Kasumi-1 (cell line): ENCODE measurements at places on chromosomes 1 and 21.

DNA sequence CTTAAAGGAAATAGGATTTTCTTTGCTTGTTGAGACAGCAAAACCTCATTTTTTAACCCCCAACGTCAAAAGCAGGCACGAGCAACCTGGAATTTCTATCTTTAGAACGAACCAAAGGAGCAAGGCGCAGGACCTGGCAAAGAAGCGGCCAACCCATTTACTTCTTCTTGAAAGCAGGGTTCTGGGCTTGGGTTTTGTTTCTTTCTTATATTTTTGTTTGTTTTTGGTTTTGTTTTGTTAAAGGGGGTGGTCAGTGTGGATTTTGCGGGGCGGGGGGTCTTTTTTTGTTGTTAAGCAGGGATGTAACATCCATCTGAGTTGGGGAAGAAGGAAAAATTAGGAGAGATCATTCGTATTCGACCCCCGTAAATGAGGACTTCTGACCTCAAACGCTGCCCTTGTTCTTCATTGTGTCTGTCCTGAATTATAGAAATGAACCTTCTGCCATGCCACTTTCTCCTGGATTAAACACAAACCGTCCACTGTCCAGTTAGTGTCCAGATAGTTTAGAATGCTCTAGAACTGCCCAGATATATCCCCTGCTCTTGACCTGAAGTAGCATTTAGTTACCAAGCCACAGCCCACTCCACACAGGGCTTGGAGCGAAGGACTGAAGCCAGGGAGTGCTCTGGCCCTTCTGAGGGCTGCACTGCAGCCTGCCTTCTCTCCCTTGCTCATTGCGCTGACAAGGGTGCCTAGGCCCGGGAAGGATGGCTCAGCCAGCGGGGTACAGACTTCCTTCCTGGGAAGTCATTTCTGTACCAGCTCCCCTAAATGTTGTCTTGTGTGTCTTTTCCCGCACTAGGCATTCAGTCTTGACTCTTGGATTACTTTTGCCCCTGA, 909 bp upstream of the APP start:
- DNase-seq = peak; percentile 65

DNA sequence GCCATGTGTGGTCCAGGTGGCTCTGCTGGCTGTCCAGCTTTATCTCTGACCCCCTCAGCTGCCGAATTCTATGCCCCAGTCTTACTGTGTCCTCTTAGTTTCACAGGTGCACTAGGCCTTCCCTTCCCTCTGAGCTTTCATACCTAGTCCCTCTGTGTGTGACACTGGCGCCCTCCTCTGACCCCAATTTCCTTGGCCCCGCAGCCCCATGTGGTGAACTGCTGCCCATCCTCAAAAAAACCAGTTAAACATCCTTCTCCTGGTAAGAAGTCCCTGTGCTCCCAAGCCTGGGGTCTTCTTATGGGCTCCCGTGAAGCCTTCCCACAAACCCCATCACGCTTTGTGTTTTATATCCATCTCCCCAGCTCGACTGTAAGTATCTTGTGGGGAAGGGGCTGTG, 93.9 kb upstream of the TSPAN2 start:
- DNase-seq = no peak

GRCh38 chr21:35643176-35643575, 417.1 kb downstream of the SETD4 start:
- DNase-seq = no peak

- DNase-seq = no peak
These were observed 155.9 kb downstream of the ELAVL4 start for GRCh38 chr1:50264590-50264989.

DNA sequence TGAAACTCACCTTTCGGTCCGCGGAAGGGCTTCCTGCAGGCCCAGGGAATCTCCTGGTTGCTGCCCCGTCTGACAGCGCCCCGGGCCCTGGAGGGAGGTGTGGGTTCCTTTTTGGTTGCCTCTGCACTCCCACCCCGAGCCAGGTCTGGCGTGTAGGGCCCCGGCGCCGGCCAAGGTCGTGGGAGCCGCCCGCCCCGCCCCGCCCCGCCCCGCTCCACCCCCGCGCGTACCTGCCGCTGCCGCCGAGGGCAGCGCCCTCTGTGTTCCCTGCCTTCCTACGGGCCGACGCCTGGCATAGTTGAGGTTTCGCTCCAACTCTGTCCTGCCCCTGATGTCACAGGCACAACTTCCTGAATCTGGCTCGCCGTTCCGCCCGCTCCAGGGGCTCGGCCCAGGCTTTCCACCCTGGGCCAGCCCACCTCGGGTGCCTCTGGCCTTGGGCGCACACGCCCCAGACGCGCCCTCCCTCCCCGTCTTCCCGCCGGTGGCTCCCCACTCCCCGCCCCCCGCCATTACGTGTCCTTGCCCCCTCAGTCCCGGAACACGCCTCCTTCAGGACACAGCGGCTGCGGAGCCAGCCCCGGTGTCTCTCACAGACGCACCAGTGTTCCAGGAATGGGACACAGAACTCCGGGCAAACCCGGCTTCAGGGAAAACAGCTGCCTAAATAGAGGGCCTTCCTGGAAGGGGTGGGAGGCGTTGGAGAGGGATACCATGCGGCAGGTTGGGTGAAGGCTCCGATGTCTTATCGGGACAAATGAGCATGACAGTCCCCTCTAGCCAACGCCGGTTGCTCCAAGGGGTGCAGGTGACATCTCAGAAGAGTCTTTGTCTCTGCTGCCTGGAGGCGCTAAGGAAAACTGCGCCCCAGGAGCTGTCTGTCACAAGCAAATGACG, at the start of gene KIAA0040:
TSS of gene KIAA0040 (minus strand) at position 147 of the 897 bp plus-strand sequence. CDS start 31,763 bp downstream, outside the sequence.
- DNase-seq = no peak

- no peak for DNase-seq
These were observed 1.3 kb downstream of the PLA2G2E start for GRCh38 chr1:19922015-19922688.

GRCh38 chr1:36125129-36125991, at the start of gene COL8A2:
Gene COL8A2, minus strand, starts transcription at chr1:36125222. Its CDS starts 24,980 bp downstream, at chr1:36100242.
- DNase-seq = no peak

DNA sequence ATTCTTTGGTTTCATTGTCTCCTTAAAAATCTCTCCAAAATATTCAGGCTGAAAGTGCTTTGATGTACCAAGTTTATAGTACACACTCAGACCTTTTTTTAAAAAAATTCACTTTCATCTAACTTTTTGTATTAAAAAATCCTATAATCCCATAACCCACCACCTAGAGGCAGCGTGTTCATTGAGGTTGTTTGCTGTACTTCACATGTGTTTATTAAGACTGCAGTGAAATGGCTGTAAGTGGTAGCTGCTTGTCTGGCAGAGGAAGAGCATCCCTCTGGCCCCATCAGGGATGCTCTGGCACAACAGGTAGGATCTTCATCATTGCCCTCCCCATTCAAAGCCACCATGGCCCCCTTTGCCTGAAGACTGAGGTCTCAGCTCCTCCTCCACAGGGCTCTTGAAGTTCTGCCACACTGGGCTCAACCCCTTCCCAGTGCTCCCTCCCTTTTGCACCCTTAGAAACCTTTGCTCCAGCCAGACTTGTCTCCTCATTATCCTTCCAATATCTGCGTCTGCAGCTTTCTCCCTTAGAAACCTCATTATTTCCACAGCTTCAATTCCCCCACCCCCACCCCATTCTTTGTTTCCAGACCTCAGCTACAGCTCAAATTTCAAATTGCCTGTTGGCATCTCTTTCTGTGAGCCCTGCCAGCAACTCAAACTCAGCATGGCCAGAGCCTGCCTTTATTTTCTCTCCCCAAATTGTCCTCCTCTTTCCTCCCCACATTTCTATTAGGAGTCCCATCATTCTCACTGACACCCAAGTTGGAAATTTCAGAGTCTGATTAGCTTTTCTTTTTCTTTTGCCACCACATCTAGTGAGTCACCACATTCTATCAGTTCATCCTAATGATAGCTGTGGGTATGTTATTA, 369.6 kb upstream of the USP24 start:
- DNase-seq = no peak

- no peak for DNase-seq
These were observed 148.6 kb downstream of the HUNK start for GRCh38 chr21:32021319-32021994.

DNA sequence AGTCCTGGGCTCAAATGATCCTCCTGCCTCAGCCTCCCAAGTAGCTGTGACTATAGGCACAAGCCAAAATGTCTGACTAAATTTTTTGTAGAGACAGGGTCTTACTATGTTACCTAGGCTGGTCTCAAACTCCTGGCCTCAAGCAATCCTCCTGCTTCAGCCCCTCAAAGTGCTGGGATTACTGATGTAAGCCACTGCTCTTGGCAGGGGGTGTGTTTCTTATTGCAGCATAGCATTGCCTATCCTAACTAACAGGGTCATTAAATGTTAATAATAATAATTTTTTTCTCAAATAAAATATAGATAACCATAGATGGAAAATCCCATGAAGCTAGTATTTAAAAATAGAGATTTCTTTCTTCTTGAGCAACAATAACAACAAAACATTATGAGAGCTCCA, 52.4 kb downstream of the EXO1 start:
- no peak for DNase-seq

GRCh38 chr1:94039871-94040569, 80.9 kb downstream of the ABCA4 start:
- no peak for DNase-seq

DNA sequence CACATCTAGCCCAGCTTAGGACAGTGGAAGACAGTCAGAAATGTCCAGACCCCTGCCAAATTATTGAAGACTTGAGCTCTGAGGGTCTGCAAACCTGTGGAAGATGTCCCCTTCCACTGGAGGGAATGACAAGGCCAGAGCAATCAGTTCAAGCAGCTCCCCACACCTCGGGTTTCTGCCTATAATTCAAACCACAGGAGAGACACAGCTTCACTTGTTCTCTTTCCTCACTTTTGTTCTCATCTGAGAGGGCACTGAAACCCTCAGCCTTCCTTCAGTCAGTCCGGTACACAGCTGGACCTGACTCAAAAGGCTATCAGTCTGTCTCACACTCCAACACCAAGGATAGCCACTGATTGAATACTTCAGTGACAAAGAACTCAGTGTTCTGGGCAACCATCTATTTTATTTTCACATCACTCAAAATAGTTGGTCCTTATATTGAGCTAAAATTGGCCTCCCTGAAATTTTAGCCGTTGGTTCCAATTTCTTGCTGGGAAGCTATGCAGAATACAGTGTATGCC, 70.1 kb downstream of the TENT5C start:
- no peak for DNase-seq

DNA sequence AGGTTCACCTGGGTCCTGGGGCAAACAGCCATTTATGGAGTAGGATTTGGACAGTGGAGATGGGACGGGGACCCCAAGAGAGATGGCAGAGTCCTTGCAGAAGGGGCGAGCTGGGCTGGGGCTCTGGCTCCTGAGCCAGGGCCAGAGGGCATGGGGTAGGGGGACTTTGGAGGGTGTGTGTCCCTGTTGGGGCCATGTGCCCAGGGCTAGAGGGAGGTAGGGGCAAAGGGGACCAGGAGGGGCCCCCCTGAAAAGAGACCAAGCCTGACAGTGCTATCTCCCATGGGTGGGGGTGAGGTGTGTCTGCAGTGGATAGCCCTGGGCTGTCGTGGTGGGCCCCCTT, 92.3 kb downstream of the TRIM11 start:
- no peak for DNase-seq

GRCh38 chr1:234433563-234434285, 45.3 kb downstream of the TARBP1 start:
- DNase-seq = no peak

DNA sequence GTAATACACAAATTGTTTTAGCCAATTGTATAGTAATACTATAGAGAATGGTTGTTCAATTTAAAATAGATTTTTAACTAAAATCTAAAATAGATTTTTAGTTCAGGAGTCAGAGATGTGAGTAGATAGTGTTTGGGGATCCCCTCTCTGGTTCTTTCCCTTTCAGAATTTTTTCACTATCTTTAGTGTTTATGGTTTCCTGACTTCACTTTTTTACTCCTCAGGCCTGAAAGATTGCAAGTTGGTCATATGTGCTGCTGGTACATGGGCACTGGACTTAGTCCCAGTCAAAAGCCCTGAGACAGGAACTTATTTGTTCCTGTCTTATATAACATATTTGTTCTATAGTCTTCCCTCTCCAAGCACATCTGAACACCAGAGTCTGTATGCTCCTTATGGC, 96.8 kb upstream of the ATP1B1 start:
- no peak for DNase-seq

- DNase-seq = no peak
These were observed 202.2 kb upstream of the C8B start for GRCh38 chr1:57167997-57168396.

GRCh38 chr1:113178106-113178505, 105.1 kb downstream of the LRIG2 start:
- DNase-seq = no peak

- DNase-seq = no peak
These were observed 47.3 kb upstream of the CNN3 start for GRCh38 chr1:94974241-94974640.

GRCh38 chr21:41121785-41122415, 46.1 kb upstream of the BACE2 start:
- peak; percentile 78 for DNase-seq

GRCh38 chr1:235567812-235568503, 63.7 kb upstream of the B3GALNT2 start:
- DNase-seq = peak; percentile 92

GRCh38 chr1:60087681-60088080, 14.1 kb upstream of the C1orf87 start:
- no peak for DNase-seq

DNA sequence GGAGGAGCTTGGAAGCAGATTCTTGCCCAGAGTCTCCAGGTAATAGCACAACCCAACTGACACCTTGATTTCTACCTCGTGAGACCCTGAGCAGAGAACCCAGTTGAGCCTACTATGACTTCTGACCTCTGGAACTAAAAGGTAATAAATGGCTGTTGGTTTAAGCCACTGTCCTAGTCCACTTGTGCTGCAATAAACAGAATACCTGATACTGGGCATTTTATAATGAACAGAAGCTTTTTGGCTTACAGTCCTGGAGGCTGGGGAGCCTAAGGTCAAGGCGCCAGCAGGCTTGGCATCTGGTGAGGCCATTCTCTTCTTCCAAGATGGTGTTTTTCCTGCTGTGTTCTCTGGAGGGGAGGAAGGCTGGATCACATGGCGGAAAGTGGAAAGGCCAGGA, 39.9 kb upstream of the TP53BP2 start:
- DNase-seq = no peak

- DNase-seq = no peak
These were observed at the start of gene CDK18 for GRCh38 chr1:205504311-205505075. Gene CDK18, plus strand, starts transcription at chr1:205504669. Its CDS starts 18,499 bp downstream, at chr1:205523168.

GRCh38 chr1:164515711-164516331, 43.2 kb upstream of the PBX1 start:
- no peak for DNase-seq

DNA sequence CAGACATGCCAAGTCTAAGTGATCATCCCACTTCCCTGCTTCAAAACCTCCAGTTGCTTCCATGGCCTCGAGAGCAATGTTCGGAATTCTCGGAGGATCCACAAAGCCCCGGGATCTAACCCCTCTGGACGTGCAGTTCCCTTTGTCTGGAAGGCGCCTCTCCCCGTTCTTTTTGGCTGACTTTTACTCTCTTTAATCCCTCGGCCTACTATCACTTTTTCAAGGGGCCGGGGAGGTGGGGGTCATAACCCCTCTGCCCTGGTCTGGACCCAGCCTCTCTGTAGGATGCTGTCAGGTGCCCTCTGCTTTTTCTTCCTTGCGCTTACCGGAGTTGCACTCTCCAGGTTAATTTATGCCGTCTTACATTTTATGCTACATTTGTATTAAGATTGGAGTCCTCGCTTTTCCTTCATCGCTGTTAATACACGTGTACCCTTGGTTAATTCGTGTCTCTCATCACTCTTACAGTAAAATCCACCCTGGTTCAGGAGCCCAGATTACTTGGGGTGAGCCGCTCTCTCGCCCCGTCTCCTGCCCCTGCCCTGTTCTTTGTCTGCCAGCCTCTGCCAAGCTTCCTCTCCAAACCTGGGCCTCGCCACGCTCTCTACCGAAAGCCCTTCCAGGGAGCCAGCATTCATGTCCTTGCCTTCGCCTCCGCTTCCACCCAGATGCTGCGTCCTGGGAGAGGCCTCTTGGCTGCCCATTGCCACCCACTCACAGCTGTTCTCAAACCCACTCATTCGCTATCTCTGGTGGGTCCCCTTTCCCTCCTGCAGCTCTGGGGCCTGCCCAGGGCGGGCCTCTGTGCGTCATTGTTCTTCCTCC, 448.6 kb downstream of the CAMTA1 start:
- DNase-seq = no peak
